ENCODE measurements at places on chromosomes 3 and 15.

DNA sequence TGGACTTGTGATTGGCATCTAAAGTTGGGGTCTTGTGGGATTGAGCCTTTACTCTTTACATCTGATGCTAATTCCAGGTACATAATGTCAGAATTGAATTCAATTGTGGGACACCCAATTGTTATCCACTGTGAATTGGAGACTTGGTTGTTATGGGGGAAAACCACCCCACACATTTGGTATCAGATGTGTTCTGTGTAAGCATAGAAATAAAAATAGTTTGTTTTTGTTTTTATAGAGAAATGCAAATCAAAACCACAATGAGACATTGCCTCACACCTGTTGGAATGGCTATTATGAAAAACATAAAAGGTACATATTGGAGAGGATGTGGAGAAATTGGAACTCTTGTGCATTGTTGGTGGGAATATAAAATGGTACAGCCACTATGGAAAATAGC, 58.5 kb downstream of the CPA3 start:
- no peak for DNase-seq

DNA sequence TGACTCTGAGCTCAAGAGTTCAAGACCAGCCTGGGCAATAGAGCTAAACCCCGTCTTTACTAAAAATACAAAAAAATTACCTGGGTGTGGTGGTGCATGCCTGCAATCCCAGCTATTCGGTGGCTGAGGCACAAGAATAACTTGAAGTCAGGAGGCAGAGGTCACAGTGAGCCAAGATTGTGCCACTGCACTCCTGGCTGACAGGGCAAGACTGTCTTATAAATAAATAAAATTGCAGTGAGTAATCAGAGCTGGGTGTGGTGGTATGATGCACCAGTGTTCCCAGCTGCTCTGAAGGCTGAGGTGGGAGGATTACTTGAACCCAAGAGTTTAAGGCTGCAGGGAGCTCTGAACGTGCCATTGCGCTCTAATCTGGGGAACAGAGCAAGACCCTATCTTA, 55.9 kb upstream of the GCNT3 start:
- DNase-seq: no peak

- DNase-seq: no peak
Observed at GRCh38 chr15:67107014-67107812, 41.8 kb downstream of the SMAD3 start.

DNA sequence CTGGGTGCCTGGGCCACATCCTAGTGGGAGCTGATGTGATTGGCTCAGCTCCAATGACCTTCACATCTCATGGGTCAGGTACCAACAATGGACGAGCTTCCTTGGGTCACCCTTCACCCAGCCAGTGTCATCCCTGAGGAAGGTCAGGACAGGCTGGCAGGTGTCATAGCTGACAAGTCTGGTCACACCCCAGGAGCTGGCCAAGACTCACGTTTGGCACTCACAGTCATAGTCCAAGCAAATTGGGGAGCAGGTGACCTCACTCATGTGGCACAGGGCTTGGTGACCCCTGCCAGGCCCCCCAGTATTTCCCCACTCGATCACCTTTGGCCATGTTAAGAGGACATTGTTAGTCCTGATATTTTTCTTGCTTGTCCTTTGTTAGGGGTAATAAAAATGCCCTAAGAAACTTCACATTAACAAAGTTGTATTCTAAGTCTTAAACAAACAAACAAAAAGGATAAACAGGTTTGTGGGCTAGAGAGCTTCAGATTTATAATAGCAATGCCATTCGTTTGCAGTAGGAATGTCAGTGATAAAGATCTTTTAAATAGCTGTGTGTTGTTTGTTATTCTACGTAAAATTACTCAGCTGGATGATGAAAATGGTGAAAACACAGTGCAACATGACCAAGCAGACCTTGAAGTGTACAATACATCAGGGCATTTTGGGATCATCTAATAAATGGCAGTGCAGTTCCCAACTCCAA, 79.5 kb upstream of the POMGNT2 start:
- no peak for DNase-seq

DNA sequence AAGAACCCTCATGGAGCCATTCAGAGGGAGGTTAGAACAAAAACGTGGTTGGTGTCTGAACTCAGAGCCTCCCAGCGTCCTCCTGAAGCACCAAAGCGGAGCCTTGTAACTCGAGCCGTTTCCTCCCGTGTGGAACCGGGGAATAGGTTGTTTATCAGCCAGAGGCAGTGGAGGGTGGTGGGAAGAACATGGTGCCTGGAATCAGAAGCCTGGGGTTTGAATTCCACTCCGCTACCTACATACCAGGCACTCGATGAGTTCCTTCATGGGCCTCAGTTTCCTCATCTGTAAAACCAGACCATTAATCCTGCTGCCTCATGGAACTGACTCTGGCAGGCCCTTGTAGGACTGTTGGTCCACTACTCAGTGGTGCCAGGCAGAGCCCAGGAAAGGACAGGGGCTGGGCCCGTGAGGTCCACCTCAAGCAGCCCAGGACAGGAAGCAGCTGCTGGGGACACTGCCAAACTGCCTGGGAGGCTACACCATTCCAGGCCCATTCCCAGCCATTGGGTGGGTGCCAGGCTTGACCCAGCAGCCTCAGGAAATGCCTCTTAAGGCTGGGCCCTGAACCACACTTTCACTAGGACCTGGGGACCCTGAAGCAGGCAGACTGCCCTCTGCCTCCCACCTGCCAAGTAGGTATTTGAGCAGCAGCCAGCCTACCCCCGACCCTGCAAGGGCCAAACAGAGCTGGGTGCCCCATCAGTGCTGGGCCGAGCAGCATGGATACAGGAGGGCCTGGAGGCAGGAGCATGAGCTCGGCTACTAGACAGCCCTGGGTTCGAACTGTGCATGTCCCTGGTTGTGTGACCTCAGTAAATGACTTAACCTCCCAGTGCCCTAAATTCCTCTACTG, 33.4 kb downstream of the PRKCD start:
- no peak for DNase-seq

GRCh38 chr3:189393598-189393997, 221.8 kb downstream of the TPRG1 start:
- DNase-seq: no peak

GRCh38 chr15:71562251-71562650, 248.1 kb upstream of the NR2E3 start:
- DNase-seq: no peak

DNA sequence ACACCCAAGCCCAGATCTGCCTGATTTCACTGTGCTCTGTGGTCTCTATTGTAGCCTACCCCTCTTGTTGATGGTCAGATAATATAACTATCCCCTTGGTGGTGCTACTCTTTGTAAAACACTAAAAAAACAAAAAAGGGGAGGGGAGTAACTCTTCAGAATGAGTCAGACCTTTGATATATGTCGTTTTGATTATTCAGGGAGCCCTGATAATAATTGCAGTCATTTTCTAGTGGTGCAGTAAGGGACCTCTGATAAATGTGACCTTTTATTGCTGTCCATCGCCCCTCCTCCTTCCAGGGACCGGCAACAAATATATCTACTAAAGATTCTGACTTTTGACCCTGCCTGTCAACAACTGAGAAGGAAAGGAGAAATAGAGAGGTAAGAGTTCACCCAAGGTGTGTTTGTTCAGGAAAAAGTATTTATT, 45.1 kb upstream of the MAGI1 start:
- no peak for DNase-seq

DNA sequence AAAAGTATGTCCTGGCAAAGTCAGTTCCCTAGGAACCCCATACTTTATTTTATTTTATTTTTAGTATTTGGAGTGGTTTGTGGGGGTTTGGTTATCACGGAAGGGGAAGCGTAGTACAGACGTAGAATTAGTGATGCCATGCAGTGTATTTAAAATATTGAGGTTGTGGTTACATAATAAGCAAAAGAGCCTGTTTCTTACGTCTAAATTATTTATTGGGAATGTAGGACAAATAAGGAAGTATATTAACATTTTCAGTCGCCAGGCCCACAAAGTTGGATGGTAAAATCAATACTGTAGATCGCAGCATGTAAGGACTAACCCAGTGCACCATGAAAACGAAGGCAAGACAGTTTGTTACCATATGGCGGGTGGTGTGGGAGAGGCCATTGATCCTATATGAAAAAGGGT, 558 bp downstream of the DTWD1 start:
- no peak for DNase-seq

- no peak for DNase-seq
Observed at GRCh38 chr3:95899494-95899893, 914.9 kb upstream of the EPHA6 start.

DNA sequence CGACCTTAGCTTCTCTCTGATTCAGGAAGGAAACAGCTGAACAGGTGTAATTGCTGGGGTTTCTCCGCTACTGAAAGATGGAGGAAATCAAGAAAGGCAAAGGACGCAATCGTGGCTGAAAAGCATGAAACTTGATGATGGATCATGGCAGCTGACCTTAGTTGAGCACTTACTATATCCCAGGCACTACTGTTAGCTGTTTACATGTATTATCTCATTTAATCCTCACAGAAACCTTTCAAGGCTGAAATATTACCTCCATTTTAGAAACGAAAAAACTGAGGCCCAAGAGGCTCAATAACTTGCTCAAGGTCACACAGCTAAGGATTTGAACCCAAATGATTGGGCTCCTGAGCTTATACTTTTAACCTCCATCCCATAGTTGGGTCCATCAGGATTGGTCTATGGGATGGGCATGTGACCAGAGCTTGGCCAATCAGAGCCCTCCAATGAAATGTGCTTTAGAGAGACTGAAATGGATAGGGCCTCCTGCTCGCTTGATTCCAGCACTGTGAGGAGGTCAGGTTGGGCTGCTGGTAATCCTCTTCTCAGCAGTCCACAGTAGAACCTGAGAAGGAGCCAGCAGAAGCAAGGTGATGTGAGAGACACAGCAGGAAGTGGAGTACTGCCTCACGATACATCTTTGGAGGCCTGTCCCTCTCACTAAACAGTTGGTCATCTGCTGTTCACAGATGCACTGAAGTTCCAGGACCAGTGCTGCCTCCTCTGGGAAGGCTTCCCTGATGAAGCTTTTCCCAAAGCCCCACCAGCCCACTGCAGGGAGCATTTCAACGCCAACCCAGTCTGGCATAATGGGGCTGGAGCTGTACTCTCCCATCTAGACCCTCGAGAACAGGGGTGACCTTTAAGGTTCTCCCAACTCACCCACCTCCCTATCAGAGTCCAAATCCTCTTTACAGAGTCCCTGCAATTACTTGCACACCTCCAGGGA, 10.4 kb downstream of the CLN6 start:
- no peak for DNase-seq

- DNase-seq: no peak
Observed at GRCh38 chr15:53976844-53977392, 1.3 kb upstream of the UNC13C start.

GRCh38 chr3:38148311-38148882, 9.9 kb downstream of the MYD88 start:
- DNase-seq: no peak

GRCh38 chr3:167684388-167684993, 30.7 kb upstream of the WDR49 start:
- peak; percentile 64 for DNase-seq

DNA sequence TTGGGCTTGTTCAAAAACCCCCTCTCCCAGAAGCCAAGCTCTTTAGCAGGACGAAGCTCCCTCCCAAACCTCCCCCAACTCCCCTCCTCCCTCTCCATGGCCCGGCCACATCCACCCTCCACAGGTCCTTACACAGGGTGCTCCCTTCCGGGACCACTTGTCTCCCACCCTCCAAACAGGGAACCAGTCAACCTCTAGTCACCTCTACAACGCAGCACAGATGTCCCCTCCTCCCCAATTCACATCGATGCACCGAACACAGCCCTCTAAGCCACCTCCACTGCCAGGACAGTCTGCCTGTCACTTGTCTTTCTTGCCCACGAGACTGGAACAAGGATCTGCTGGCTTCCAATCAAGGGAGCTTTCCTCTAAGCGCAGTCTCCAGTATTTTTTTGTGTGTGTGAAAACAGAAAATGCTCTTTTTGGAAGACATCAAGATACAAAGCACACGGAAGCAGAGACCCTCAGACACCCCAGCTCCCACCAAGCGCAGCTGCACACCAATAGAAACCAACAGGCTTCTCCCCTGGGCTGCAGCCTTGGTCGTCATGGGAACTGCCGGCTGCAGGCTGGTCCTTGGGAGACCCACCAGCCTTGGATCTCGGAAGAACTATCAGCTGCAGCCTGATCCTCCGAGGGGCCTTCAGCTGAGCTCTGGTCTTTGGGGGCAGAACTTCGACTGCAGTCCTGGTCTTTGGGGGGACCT, 26.5 kb downstream of the IQSEC1 start:
- no peak for DNase-seq
